ENCODE measurements at places on chromosomes 11 and 22.

- no peak for DNase-seq
Observed at GRCh38 chr22:31295360-31295759, 3.1 kb upstream of the PIK3IP1 start.

DNA sequence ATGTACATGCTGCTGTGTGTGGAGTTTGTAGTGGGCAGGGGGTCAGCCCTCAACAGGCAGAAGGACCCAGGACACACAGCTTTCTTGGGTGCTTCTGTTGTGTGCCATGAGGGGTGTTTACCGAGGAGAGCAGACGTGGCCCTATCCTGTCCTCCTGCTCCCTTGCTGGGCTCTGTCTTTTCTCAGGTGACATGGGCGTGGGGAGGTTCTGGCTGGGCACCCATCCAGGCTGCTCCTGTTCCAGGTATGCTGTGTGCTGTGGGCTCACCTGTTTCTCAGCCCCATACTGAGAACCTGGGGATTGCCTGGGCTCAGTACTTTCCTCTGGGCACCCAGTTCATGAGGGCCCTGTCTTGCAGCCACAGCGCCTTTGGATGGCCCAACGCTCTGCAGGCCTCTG, 23.3 kb downstream of the MICALL1 start:
- DNase-seq = no peak

DNA sequence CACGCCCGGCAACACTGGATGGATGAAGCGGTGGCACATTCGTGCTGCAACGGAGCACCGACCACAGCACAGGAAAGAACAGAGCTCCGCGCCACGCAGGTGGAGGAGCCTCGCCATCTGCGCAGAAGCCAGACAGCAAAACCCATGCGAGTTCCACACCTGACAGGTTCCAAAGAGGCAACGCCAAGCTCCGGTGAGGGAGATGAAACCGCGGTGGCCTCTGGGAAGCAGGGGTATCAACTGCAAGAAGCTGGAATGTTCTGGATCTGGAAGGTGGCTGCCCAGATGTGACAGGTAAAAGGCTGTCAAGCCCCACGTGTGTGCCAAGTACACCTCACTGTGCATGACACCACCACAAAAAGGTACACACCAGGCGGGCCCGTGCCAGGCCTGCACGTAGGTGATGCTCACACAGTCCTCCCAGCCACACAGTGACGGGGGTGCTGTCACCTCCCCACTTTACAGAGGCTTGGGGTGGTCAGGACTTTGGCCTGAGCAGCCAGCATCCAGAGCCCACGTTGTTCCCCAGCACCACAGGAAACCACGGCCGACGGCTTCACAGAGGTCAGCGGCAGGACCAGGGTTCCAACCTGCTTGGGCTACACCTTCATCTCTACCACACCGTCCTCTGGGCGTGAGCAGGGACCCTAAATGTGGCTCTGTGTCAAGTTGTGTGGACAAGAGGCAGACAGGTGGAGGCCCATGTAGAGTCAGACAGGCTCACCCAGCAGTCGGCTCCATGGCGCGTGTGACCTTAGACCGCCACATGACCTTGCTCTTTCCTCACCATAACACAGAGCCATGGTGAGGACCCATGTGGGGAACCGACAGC, 19.7 kb upstream of the EFCAB6 start:
- DNase-seq = no peak

GRCh38 chr11:14022821-14023220, 60.3 kb downstream of the SPON1 start:
- DNase-seq = no peak

GRCh38 chr11:73465023-73465675, 89.0 kb downstream of the RELT start:
- DNase-seq = no peak

All from stimulated activated CD4-positive, alpha-beta T cell treated with anti-CD3 and anti-CD28 coated beads, Interleukin-4, amount 100 ng/mL, for 4 hours (primary cell).